ENCODE measurements at places on chromosomes 13 and 19.

DNA sequence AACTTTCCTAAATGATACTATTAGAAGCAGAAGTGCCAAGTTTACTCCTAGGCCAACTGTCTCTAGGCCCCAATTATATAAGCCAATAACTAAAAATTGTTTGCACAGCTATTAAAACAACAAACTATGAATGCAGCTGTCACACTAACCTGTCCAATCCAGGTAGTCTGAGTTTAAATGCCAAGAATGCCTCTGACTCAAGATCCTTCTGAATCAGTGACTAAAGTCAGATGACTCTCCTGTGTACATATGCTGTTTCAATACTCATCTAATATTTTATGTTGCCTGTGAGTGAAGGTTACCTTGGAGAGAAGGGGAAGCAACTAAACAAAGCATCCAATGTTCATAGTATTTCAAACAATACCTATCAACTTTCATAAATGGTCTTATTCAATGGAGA lies 257.0 kb downstream of the ENOX1 start:
- DNase-seq, result no peak

GRCh38 chr13:98258226-98258625 lies 81.2 kb upstream of the RNF113B start:
- no peak for DNase-seq

DNA sequence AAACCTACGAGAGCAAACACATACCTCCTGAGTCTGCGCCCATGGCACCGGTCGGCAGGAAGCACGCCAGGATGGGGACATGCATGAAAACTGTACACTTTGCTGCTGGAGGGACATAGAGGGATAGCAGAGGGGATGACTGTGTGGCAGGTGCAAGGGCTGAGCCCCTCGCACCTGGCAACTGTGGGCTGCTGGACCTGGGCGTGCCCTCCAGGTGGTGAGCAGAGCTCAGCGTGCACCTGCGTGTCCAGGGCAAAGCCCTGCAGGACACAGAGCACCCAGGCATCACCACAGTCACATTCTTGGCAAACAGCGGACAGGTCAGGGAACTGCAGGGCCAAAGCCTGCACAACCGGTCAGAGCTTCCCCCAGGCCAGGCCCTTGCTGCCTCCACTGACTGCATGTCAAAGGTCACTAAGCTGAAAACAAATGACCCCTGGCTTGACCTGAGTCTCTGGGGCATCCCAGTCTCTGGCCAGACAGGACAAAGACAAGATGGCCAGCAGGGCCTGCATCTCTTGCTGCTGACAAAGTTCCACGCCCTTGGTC lies 9.0 kb upstream of the ISYNA1 start:
- no peak for DNase-seq

DNA sequence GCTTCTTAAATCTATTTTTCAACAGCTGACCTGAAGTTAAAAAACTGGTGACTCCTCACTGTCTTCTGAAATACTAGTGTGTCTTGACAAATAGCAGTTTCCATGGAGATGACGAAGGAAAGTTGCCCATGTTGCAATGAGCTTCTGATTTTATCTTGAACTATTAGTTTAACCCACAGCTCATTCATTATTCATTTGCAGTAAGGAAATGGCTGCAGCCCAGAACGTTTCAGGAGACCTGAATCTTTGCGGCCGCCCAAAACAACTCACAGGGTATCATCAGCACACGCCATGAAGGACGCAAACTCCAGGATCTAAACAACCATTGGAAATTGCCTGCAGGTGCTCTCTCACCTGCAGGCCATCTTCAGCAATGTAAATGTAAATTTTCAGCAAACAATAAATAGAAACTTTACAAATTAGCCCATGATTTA lies 142.5 kb downstream of the DCLK1 start:
- no peak for DNase-seq

DNA sequence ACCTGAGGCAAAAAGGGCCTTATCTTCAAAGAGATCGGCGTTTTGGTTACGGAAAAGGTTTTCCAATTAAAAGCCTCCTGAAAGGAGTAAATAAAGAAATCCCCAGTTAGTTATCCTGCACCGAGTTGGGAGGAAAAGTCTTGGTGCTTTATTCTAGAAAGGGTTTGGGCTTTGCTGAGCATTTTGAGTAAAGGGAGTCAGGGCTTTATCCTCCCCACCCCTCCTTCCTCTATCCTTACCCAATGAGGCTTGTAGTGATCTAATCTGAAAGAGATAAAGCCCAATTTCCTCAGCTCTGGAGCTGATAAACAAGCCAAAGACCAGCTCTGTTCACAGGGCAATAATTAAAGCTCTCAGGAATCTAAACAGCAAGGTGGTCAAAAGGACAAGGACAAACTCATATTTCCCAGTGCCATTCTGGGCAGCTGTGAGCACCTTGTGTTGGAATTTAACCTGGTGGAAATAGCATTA lies 188.9 kb upstream of the TSC22D1 start:
- DNase-seq, result no peak

- no peak for DNase-seq
These were observed 30.7 kb upstream of the WDFY2 start for GRCh38 chr13:51553531-51553930.

DNA sequence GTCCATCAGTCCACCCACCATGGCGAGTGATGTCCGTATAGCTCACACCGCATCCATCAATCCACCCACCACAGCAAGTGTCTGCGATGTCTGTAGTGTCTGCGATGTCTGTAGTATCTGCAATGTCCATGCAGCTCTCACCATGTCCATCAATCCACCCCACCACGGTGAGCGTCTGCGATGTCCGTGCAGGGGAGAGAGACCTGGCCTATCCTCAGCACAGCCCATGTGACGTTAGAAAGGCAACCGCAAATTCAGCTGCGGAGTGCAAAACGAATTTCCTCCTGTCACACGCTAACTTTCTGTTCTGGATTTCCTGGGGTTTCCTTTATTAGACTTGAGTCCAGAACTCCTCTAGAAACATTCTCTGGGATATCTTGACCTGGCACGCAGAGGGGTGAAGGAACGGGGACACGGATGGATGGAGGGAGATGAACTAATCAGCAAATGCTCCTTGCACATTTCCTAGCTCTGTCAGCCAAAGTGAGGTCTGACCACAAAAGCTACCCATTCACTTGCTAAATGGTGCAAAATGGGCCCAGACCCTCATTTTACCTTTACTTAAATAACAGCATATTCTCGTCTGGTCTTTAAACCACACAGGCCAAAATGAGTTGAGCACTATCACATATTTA lies 18.3 kb downstream of the RASA3 start:
- DNase-seq, result no peak

GRCh38 chr13:29503041-29503837 lies 92.2 kb downstream of the SLC7A1 start:
- no peak for DNase-seq

All from stimulated activated CD4-positive, alpha-beta T cell treated with anti-CD3 and anti-CD28 coated beads, Interleukin-12 subunit alpha, Interleukin-12 subunit beta, amount 100 ng/mL, for 24 hours (primary cell).